Activated T-helper 1 cell treated with anti-CD3 and anti-CD28 coated beads, Interleukin-12 subunit alpha, Interleukin-12 subunit beta, Interleukin-2, Interleukin-4 antibody, amounts not matched to agents 30 ng/mL and 10 ng/mL and 1 ng/mL, durations not matched to agents 14 hours and 24 hours and 36 hours (primary cell): ENCODE measurements at places on chromosomes 16 and 17. TPM values are rescaled to one million over a fixed set of nuclear protein-coding genes. Genes with fewer than 3 reads are reported as not detected.

GRCh38 chr16:84999200-84999599 is 12.1 kb downstream of the ZDHHC7 start:
- no peak overlapping the region for H3K4me3 ChIP-seq
- H3K36me3 ChIP-seq = peaks cover 11% of the 10 kb centered on the region
- no peak overlapping the region for H3K27ac ChIP-seq
- no peaks in the 10 kb centered on the region for H3K27me3 ChIP-seq
- no peak for DNase-seq
- peaks cover 29% of the 10 kb centered on the region for H3K4me1 ChIP-seq

- no peaks in the 10 kb centered on the region for H3K4me1 ChIP-seq
- no peaks in the 10 kb centered on the region for H3K36me3 ChIP-seq
- H3K27ac ChIP-seq = no peak overlapping the region
- no peak overlapping the region for H3K4me3 ChIP-seq
- H3K27me3 ChIP-seq = no peaks in the 10 kb centered on the region
These were observed 5.0 kb downstream of the SLC26A11 start for GRCh38 chr17:80225230-80225629.

GRCh38 chr16:10625595-10626357 is 45.4 kb upstream of the EMP2 start:
- no peak overlapping the region for H3K4me3 ChIP-seq
- no peaks in the 10 kb centered on the region for H3K4me1 ChIP-seq
- peaks cover 4% of the 10 kb centered on the region for H3K27me3 ChIP-seq
- DNase-seq = no peak
- H3K36me3 ChIP-seq = no peaks in the 10 kb centered on the region

The MYH13 gene
- not detected in 2 replicates for total RNA-seq
